Heart left ventricle (tissue), 16 donors: ENCODE measurements at places on chromosomes 16 and 17.

- DNase-seq: no peak
These were observed 177.9 kb downstream of the SPECC1 start for GRCh38 chr17:20187049-20187448.

- DNase-seq: no peak
These were observed 1.8 kb downstream of the SRCIN1 start for GRCh38 chr17:38603786-38604478.

- DNase-seq: no peak
These were observed 131.4 kb upstream of the NACA2 start for GRCh38 chr17:61722398-61722797.

DNA sequence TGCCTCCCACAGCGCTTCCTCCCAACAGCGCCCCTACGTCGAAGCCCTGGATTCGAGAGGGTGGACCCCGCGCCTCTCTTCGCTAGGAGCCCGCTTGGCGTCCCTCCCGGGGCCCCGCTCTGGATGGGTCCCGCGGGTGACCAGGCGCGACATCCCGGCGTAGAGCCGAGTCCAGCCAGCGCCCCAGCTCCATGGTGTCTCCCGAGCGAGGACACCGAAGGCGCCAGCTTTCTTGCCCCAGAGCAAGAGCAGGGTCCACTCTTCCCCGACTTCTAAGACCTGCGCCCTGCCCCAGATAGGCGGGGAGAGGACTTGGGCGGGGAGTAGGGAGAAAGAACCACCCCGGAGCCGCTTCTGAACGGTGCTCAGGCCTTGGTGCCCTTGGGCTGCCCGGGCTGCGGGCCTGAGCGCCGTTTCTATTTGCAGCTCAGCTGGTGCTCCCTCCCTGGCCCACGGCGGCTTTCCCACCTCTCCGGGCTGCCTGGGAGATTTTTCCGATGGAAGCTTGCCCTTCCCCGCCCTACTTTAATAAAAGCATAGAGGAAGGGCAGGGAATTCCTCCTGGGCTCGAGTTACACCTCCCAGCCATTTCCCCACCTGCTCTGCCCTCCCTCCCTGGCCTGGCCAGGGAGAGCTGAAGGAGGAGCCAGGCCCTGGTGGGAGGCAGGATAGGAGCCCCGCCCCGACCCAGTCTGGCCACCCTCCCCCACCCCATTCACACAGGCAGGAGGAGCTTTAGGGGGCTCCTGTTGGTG is 1.8 kb downstream of the MMP15 start:
- DNase-seq: peak; percentile 69

DNA sequence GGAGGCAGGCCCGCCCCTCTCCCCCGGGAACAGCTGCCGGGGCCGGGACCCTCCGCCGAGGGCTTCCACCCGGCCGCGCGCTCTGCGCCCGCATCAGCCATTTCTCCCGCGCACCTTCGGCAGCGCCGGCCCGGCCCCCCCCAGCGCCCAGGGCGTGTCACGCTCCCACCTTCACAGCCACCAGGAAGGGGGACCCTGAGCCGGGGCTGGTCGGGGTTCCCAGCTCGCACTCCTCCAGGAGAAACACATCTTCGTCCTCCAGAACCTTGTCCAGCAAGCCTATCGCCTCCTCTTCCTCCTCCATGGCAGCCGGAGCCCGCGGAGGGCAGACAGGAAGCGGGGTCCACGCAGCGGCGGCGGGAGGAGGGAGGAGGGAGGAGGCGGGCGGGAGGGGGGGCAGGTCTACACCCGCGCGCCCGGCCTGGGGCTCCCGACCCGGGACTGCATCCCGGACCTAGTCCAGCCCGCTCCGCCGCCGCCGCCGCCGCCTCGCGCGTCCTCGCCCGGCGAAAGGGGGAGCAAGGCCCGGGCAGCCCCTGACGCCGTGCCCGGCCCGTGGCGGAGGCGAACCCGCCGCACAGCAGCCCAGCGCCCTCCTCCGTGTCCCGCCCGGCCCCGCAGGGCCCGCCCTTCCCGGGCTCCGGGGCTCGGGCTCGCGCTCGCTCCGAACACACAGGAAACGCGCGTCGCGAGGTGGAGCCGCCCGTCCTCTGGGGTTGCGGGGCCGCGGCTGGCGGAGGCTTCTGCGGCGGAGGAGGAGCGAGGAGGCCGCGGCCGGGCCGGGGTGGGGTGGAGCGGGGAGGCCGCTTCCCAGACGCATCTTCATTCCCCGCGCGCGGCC is 70.8 kb downstream of the ABR start:
- peak; percentile 88 for DNase-seq

GRCh38 chr17:16477666-16478065 is 14.3 kb downstream of the LRRC75A start:
- no peak for DNase-seq

- DNase-seq: no peak
These were observed 53.4 kb downstream of the CACNG3 start for GRCh38 chr16:24309258-24310142.

- no peak for DNase-seq
These were observed 13.4 kb upstream of the ADCY7 start for GRCh38 chr16:50252874-50253513.
